NCI-H2171 (cell line): ENCODE measurements at places on chromosomes 5 and 9.

DNA sequence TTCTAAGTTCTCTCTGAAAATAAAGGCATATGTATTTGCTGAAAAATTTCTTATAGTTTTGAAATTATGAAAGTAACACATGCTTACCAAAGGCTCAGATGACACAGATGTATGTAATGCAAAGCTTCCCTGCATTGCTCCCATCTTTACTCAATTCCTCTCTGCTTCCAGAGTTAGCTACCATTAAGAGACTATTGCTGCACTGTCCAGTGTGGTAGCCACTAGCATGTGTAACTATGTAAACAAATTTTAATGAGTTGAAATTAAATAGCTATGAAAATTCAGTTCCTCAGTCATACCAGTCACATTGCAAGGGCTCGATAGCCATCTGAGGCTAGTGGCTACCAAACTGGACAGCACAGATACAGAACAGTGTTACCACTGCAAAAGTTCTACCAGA lies 17.9 kb downstream of the FRMD3 start:
- no peak for DNase-seq

DNA sequence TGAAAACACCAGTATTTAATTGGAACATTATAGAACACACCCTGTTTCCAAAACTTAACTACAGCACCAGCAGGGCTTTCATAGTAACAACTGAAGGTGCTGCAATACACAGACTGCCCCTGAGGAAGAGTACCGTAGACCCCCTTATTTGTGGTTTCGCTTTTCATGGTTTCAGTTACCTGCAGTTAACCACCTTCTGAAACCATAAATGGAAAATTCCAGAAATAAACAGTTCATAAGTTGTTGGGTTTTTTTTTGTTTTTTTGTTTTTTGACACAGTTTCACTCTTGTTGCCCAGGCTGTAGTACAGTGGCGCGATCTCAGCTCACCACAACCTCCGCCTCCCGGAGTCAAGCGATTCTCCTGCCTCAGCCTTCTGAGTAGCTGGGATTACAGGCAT lies 9.5 kb upstream of the GLDC start:
- no peak for DNase-seq

- DNase-seq, result no peak
These were observed 22.5 kb upstream of the JAKMIP2 start for GRCh38 chr5:147805030-147805454.

GRCh38 chr5:88820581-88820980 lies 62.4 kb downstream of the MEF2C start:
- DNase-seq, result no peak
